Fibroblast of skin of left quadriceps (primary cell): ENCODE measurements at places on chromosomes 7 and 10.

- DNase-seq: no peak
Measured at GRCh38 chr7:154484943-154485342, 432.7 kb downstream of the DPP6 start.

- peak; percentile 12 for DNase-seq
Measured at GRCh38 chr7:46812101-46812675, 769.7 kb downstream of the TNS3 start.

- no peak for DNase-seq
Measured at GRCh38 chr10:72061491-72061890, 26.9 kb downstream of the SPOCK2 start.

DNA sequence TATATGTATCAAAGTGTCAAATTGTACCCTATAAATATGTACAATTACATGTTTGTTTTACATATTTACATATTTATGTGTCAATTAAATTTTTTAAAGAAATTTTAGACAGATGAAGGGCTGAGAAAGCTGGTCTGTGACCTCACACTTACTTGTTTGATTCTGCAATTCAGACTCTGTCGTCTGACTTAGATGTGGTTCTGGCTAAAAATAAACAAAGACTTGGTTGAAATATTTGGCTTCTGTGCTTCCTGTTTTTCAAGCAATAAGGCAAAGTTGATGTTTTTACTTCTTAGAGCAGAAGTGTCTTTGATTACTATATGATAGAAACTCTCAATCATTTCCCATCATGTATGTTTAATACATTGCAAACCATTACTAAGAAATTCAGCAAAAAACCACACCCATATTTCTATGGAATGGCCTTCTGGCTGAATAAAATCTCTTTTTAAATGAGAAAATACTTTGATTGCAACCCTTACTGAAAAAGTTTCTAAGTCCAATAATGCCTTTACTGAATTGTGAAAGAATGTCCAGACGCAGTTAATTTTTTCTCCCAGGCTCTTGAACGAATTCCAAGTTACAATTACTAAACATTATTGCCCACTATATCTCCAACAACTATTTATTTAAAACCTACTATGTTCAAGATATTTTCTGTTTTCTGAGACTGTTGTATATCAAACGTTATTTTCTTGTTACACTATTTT is 59.5 kb upstream of the PRKG1 start:
- no peak for DNase-seq

DNA sequence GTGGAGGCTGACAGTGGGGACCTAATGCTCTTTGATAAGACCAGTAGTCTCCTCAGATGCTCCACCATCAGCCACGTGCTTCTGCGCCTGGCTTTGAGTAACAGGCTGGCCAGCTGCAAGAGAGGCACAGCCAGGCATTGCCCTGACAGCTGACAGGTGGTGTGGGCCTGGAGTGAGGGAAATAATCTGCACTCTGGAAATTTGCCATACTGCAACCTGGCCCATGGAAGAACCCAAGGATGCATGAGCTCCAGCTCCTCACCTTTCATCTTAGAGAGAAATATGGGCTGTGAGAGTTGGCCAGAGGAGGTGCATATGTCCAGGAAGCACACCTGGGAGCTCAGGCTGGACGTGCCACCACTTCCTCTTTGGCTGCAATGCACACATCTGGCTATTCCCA is 118.9 kb downstream of the PLXDC2 start:
- DNase-seq: no peak

GRCh38 chr7:26090927-26091519 is 61.0 kb upstream of the NFE2L3 start:
- peak; percentile 25 for DNase-seq

DNA sequence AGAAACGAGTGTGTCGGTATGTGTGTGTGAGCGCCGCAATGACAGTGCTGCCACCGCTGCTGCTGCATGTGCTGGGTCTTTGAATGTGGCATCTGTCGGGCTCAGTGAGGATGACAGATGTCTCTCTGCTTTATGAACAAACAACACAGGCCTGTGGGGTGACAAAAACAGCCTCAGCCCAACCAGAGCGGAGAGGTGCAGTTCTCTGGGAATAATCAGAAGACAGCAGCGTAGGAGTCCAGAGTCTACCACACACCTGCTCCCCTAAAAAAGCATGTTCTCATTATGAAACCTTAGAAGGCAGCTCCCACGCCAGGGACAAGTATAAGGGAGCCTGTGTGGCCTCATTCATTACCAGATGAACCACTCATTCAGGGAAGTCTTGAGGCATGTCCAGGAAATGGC is 278.3 kb downstream of the KCNMA1 start:
- no peak for DNase-seq

DNA sequence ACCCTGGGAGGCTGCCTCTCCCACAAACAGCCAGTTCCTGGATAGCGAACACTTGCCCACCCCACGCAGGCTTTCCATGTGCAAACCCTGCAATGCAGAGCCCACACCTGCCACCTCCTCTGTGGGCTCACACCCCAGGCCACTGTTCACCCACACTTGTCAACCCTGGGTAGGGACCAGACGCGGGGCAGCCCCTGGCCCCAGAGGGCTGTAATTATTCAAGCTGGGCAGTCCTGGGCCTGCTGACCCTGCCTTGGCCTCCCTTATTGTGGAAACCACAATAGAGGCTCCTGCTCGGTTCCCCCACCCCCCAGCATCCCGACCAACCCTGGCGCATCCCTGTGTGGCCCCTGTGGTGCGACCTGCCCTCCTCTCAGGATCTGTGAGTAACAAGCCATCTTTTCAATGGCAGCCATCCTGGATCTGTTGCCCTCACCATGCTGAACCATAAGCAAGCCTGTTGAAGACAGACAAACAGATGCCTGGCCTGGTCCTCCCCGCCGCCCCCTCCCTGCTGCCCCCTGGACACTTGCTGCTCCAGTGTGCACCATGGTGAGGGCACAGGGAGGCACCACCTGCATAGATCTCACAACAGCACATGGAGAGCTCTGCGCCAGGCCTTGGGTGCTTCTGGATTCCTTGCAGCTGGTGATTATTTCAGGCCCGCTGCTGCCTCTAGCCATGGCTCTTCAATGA is 15.8 kb upstream of the UBE3C start:
- DNase-seq: no peak

- DNase-seq: no peak
Measured at GRCh38 chr7:130417213-130417612, 23.6 kb downstream of the CEP41 start.

GRCh38 chr10:107545717-107546116 is 381.2 kb upstream of the SORCS1 start:
- DNase-seq: no peak

DNA sequence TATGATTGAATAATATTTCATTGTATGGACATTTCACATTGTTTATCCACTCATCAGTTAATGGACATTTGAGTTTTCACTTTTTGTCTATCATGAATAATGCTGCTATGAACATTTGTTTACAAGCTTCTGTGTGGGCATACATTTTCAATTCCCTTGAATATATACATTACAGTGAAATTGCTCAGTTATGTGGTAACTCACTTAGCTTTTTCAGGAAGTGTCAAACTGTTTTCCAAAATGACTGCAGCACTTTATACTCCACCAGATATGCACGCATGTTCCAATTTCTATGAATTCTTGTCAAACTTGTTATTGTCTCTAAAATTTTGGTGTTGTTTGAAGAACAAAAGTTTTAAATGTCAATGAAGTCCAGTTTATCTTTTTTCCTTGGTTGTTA is 401.2 kb downstream of the THSD7A start:
- no peak for DNase-seq

DNA sequence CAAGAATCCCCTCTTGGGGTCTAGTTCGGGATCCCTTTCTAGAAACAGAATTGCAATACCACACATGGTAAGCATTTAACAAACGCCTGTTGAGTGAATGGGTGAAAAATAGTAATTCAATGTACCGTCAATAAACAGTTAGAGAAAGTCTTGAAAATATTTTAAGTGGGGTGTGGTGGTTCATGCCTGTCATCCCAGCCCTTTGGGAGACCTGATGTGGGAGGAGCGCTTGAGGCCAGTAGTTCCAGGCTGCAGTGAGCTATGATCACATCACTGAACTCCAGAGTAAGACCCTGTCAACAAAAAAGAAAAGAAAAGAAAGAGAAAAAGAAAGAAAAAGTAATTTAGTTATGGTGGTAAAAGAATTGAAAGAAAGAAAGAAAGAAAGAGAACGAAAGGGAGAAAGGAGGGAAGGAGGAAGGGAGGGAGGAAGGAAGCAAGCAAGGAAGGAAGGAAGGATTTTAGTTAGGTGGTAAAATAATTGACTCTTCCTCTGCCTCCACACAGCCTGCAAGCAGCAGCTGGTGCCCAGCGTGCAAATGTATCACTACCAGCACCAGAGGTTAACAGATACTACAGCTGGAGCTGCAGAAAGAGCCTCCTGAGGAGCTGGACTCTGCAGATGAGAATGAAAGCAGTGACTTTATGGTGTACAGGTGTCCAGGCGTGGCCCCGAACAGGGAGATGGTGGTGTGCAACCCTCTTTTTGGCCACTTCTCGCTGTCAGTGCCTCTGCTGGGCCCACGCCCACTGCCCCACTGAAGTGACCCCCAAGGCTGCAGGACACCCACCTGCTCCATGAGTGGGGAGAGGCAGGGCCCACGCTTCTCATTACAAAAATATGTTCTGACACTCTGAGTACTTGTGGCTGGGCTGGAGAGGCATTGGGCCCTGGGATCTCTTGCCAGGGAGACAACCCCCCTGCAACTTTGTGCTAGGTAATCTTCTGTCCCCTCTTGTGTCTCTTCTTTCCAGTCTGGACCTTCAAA is 135.4 kb downstream of the BAMBI start:
- DNase-seq: no peak

DNA sequence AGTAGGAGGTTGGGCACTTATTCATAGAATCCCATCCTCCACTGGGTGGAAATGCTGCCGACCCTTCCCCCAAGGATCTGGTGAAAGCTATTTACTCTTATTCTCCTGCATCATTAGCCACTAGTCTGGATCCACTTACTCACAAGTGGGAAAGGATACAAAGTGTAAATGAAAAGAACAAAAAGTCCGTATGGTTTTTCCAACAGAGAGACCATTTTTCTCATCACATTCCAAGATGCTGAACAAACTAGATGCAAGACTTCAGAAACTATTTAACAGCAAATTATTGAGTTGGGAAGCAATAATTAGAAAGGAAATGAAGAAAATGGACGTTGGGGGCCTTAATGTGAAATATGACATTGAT is 242.4 kb upstream of the GLI3 start:
- DNase-seq: no peak

DNA sequence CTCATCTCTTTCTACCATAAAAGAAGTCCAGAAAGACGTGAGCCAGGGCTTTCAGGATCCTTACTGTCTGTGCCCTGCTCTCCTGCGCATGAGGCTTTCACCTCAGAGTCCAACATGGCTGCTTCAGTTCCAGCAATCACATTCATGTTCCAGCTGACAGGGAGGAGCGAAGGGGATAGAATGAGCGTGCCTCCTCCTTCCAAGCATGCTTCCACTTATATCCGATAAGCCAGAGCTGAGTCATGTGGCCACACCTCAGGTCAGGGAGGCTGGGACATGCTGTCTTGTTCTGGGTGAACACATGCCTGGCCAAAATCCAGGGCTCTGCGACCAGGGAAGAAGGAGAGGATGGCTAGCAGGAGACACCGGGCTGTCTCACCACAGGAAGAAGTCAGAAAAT is 248.2 kb downstream of the SKAP2 start:
- DNase-seq: no peak

DNA sequence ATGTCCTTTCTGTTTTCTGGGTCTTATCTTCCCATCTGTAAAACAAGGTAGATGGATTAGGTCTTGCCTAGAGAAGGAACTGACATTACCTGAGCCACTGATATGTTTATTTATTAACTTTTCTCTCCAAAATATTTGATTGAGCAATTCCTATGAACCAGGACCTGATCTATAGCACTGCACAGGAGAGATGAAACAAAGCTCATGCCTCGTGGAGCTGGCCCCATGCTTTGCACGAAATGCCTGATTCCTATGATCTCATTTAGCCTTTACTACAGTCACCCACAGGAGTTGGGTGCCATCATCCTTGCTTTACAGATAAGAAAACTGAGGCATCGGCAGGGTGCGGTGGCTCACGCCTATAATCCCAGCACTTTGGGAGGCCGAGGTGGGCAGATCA is 48.2 kb upstream of the ZMIZ1 start:
- DNase-seq: no peak

DNA sequence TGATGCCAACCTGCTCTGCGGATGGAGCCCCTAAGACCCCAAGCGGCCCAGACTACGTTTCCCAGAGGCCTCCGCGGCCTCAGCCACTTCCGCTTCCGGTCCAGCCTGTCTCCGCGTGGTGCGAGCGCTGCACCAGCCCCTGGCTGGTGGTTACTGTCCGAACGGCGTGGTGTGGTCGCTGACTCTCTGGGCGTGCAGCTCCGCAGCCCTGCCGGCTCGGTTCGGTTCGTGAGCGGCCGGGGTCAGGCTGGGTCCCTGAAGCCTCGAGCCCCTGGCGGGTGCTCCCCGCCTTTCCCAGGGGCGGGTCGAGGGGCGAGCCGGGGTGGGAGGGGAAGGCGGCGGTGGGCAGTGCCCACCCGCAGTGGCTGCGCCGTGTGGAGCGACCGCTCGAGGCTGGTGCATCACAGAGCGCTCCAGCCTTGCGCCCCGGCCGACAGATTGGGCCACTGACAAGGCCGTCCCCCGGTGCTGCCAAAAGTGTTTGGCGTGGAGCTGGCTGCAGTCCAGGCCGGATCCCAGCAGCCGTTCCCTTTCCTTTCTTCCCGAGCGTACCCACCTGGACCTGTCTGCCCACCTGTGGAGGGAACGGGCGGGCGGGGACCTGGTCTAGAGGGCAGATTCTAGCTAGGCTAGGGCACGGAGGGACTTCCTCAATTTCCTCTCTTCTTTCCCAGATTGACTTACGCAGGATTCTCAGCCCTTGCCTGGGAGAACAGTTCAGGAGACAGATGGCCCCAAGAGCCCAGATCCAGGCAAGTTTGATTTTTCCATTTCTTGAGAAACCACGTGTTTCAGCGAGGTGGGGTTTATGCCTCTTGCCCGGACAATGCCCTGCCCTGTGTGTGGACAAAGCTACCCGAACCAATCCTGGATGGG is at the start of gene ZNF485:
TSS of gene ZNF485 (plus strand) at position 116 of the 876 bp plus-strand sequence. CDS start at position 729, 613 bp downstream.
- DNase-seq: peak; percentile 39

- no peak for DNase-seq
Measured at GRCh38 chr10:73964743-73965142, 33.2 kb upstream of the VCL start.

DNA sequence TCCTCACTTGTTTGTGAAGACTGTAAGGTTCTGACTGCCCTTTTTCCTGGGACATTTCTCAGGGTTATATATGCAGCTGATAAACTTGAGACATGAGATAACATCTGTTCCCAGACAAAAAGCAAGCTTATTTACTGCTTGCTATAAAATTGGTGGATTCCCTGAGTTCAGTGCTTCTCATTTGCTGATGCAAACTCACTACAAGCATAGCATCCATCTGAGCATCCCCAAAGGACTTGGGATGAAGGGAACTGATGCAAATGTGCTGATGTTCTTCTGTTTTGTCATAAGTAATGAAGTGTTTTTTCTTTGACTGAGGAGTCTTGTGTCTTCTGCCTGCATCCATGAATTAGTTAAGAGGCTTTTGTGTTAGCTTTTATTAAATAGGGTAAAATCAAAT is 183.2 kb downstream of the ADK start:
- no peak for DNase-seq

- no peak for DNase-seq
Measured at GRCh38 chr7:127930341-127931328, 100.6 kb downstream of the LRRC4 start.
